ENCODE measurements at places on chromosomes 11 and 22. TPM values are rescaled to one million over a fixed set of nuclear protein-coding genes. Genes with fewer than 3 reads are reported as not detected.

The EFEMP2 gene
- 88.9 TPM for polyA plus RNA-seq

The OSBP2 gene
- polyA plus RNA-seq = 5.2 TPM

The GRM5 gene
- polyA plus RNA-seq = 0.12 TPM

The OR2D3 gene
- not detected for polyA plus RNA-seq

The DENND6B gene
- polyA plus RNA-seq = 5.3 TPM

The KRTAP5-11 gene
- polyA plus RNA-seq = not detected

The MCAM gene
- 181 TPM for polyA plus RNA-seq

The MUC15 gene
- polyA plus RNA-seq = 0.07 TPM

The DGCR2 gene
- polyA plus RNA-seq = 37.9 TPM

The VSIG2 gene
- polyA plus RNA-seq = 0.67 TPM

The PGA5 gene
- 0.72 TPM for polyA plus RNA-seq

The TNNI2 gene
- polyA plus RNA-seq = 2,518 TPM

The PGR gene
- polyA plus RNA-seq = 0.14 TPM

The SYCE3 gene
- polyA plus RNA-seq = not detected

The FAM181B gene
- polyA plus RNA-seq = 0.07 TPM

The TRIM49 gene
- not detected for polyA plus RNA-seq

The OR2AG1 gene
- not detected for polyA plus RNA-seq

The OAF gene
- polyA plus RNA-seq = 57.7 TPM

The SSRP1 gene
- polyA plus RNA-seq = 99.4 TPM

The KDM4D gene
- 0.88 TPM for polyA plus RNA-seq

The CFAP300 gene
- 2.5 TPM for polyA plus RNA-seq

The OR51B6 gene
- polyA plus RNA-seq = not detected
